CD8-positive, alpha-beta memory T cell (primary cell): ENCODE measurements at places on chromosomes 3 and 15. TPM values are rescaled to one million over a fixed set of nuclear protein-coding genes. Genes with fewer than 3 reads are reported as not detected.

BSN gene
- 0.46 TPM for total RNA-seq

DUOX1 gene
- total RNA-seq = not detected

ALS2CL gene
- total RNA-seq = 0.84 TPM

CRTAP gene
- total RNA-seq = 49.5 TPM

HHLA2 gene
- total RNA-seq = 1.1 TPM

PIF1 gene
- 14.6 TPM for total RNA-seq

TCF12 gene
- total RNA-seq = 79.2 TPM

FEZF2 gene
- not detected for total RNA-seq

MTFMT gene
- 24.3 TPM for total RNA-seq

SYNPR gene
- not detected for total RNA-seq

SNRPN gene
- total RNA-seq = 44.0 TPM

LEKR1 gene
- 0.64 TPM for total RNA-seq

DYNLT2B gene
- 10.7 TPM for total RNA-seq

KLHL6 gene
- 31.0 TPM for total RNA-seq

SPESP1 gene
- total RNA-seq = 1.0 TPM

DPPA4 gene
- total RNA-seq = 0.16 TPM

LRRFIP2 gene
- 34.1 TPM for total RNA-seq

DNAH12 gene
- total RNA-seq = 0.13 TPM

TPM1 gene
- total RNA-seq = 9.4 TPM

KCNH8 gene
- total RNA-seq = not detected

COL8A1 gene
- total RNA-seq = not detected

RARB gene
- not detected for total RNA-seq

IMPG2 gene
- total RNA-seq = 0.11 TPM

HIGD2B gene
- 0.33 TPM for total RNA-seq

CD96 gene
- 80.9 TPM for total RNA-seq

SPTBN5 gene
- total RNA-seq = 0.39 TPM

GPR27 gene
- total RNA-seq = 2.3 TPM

FGF7 gene
- total RNA-seq = not detected

AMT gene
- 1.3 TPM for total RNA-seq

OIP5 gene
- 16.2 TPM for total RNA-seq

MB21D2 gene
- 1.1 TPM for total RNA-seq

UROC1 gene
- not detected for total RNA-seq

PLA2G4E gene
- not detected for total RNA-seq

ACKR4 gene
- total RNA-seq = not detected
